ENCODE measurements at places on chromosomes 7 and 10.

- DNase-seq = no peak
Observed at GRCh38 chr10:60963441-60964256, 19.7 kb upstream of the RHOBTB1 start.

GRCh38 chr10:61346796-61347413, 106.3 kb downstream of the TMEM26 start:
- no peak for DNase-seq

- DNase-seq = no peak
Observed at GRCh38 chr7:79298145-79298760, 155.2 kb downstream of the MAGI2 start.

- DNase-seq = no peak
Observed at GRCh38 chr10:31413325-31413724, 94.3 kb downstream of the ZEB1 start.

GRCh38 chr7:43761382-43761781, 2.9 kb downstream of the BLVRA start:
- no peak for DNase-seq

GRCh38 chr7:41628901-41629300, 74.0 kb downstream of the INHBA start:
- no peak for DNase-seq

- no peak for DNase-seq
Observed at GRCh38 chr7:25007668-25008067, 27.7 kb upstream of the OSBPL3 start.

GRCh38 chr7:131149840-131150239, 177.8 kb upstream of the MKLN1 start:
- DNase-seq = no peak

DNA sequence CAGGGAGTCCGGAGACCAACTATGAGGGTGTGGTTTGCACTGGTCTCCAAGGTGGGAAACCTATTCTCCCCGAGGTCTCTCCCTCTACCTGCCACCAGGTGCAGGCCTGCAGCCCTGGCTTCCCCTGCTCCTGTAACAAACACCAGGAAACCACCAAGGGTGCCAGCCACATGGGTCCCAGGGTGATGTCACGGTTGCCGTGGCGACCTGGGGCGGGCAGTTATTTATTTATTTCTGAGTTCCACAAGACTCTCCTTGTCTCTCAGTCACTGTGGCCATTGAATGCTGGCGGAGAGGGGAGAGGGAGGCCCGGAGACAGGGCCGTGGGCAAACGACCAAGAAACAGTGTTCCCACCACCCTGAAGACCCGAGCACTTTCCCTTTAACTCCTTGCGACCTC, 27.0 kb downstream of the MMD2 start:
- DNase-seq = peak; percentile 81

GRCh38 chr7:30705008-30705407, 22.8 kb upstream of the CRHR2 start:
- DNase-seq = no peak

DNA sequence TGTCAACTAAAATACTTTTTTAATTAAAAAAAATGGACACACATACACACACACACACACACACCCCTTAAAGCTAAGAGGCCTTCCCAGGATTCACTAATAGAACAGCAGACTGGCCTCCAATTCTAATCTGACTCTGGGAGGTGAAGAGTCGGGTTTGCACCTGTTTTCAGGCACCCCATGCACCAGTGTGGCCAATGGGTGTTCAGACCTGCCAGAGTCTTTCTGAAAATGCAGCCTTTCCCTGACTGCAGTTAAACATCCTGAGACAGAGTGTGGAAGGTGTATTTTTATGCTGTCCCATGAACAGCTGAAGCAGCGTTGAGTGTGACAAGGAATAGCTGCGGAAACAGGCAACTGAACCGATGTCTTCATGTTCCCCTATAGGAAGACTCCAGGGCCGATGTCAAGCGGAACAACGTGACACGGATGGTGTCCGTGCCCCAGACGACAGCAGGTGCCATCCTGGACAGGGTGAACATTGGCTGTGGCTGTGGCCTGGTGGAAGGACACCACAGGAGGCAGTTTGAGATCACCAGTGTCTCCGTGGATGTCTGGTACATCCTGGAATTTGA, 74.6 kb upstream of the LYZL2 start:
- DNase-seq = no peak

DNA sequence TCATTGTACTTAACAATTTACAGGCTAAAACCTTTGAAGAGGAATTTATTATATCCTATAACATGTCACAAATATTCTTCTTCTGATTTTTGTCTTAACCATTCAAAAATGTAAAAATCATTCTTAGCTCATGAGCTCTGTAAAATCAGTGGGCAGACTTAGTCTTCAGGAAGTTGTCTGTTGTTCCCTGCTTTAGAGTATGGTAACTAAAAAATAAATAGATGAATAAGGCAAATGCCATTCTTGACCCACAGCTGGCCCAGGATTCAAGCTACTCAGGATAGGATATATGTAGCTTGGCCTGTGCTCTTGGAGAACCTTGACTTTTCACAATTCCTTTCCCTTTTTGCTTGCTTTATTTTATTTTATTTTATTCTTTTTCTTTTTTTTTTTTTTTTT, 51.5 kb downstream of the LRRC4 start:
- no peak for DNase-seq

- DNase-seq = no peak
Observed at GRCh38 chr7:129163875-129164544, 19.5 kb downstream of the TSPAN33 start.

GRCh38 chr7:16698200-16698905, 52.4 kb downstream of the BZW2 start:
- no peak for DNase-seq

DNA sequence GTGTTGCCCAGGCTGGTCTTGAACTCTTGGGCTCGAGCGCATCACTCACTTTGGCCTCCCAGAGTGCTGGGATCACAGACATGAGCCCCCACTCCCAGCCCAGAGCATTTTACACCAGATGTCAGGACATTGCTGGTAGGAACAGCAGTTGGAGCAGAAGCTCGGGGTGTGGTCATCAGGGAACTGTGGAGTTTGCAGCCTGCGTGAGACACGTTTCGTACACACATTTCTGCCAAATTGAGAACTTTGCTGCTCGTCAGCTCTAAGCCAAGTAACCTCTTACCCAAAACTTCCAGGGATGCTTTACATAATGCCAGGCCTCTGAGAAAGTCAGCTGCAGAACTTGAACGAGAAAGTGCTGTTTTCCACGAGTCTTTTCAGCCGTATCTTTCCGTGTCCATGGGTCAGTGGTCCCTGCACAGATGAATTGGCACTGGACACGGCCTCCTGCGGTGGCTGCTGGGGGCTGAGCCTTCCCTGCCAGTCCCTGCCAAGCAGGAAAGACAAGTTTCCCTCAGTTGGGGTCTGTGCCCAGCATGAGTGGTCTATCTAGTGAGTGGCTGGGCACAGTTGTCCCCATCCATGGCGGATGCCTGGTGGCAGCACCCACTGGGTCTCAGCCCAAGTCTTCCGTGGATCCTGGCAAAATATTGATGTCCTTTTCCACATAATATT, 54.4 kb downstream of the DNAJB6 start:
- no peak for DNase-seq

GRCh38 chr7:70053989-70054388, 455.7 kb downstream of the AUTS2 start:
- DNase-seq = no peak
